ENCODE measurements at places on chromosomes 2 and 18.

GRCh38 chr18:44409071-44409470 lies 271.6 kb upstream of the SETBP1 start:
- DNase-seq = no peak

DNA sequence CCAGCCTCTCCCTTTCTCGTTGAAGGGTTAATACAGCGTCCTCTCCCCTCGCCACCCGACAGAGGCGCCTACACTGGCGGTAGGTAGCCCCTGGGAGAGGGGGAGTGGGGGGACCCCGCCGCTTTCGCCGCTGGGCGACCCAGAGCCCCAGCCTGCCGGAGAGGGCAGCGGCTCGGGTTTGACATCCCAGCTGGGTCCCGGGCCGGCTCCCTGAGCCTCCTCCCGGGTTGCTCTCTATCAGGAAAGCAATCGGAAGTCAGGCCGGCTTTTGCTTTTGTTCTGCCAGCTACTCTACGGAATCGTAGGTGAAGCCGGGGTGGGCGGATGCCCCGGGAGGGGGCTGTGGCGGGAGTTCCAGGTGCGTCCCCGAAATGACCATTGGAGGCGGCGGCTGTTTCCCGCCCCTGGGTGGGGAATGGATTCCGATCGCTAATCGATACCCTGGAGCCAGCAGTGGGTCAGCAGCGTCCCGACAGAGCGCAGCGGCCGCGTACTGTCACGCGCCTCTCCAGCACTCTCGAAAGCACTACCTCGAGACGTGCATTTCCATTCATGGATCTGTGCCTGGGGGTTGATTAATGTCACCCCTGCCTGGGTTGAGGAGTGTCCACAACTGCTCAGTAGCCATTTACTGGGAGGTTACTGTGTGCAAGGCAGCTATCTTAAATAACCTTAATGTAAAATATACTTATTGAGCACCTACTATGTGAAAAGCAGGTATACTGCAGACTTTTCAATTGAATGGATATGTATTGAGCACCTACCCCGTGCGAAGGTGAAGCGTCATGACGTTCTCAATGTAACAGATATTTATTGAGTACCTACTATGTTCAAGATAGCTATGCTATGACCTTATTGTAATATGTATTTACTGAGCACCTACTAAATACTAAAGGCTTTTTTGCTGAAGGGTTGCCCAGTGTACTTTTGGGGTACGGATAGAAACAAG lies 1.1 kb downstream of the MAPK4 start:
- DNase-seq = peak; percentile 11

GRCh38 chr2:99840831-99841230 lies 301.6 kb downstream of the AFF3 start:
- no peak for DNase-seq

DNA sequence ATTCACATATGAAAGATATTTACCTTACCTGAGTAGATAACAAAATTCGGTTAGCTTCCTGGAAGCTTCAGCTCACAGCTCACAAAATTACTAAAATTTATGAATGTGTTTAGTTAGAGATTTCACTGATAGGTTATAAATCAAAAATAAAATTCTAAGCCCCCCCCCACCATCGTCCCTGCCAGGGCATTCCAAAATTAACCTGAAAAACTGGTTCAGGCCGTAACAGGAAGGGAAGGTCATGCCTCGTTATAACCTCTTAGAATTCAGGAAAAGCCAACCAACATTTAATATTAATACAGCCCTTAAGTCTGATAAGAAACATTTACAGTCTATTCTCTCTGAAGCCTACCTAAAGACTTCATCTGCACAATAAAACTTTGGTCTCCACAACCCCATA lies 48.9 kb downstream of the COX7A2L start:
- no peak for DNase-seq

DNA sequence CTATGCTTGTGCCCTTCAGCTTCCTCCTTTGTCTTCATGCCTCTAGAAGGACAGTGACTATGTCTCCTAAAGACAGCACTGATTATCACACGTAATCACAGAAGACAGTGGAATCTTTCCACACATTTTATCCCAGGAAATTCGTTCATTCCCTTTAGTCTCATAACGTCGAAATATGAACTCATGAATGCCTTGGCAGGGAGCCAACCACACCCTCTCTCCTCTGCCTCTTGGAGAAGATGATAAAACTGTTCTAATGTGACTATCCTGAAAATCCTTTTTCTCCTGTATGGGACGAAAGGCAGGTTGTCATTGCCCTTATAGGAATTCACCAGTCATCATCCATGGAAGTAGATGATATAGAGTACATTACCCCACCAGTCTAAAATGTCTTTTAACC lies 726.6 kb upstream of the FANCL start:
- no peak for DNase-seq

DNA sequence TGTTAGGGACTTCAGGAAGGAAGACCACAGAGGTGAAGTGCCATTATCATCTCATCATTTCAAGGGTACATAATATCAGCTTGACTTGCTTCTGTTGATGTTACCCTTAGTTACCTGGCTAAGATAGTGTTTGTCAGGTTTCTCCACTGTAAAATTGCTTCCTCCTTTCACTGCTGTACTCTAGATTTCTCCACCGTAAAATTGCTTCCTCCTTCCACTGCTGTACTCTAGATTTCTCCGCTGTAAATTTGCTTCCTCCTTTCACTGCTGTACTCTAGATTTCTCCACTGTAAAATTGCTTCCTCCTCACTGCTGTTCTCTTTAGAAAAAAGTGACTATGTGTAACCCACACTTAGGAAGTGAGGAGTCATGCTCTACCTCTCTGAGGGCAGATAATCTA lies 1460.3 kb downstream of the SUCLG1 start:
- no peak for DNase-seq

DNA sequence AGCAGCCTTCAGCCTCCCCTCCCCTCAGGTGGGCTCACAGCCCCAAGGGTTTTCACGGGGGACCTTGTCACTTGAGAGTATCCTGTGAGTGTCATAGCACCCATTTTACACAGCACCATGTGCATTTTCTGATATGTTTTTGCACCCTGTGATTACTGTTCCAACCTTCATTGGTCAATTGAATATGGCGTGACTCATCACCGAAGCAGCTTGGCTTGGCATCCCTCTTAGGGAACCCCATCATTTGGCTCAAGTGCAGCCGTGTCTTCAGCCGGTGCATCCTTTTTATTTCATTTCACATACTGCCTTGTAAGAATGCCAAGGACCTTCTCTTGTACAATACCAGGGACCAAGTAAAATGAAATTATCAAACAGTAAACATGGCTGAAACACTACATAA lies 57.6 kb downstream of the NPAS2 start:
- no peak for DNase-seq

GRCh38 chr2:191195021-191195420 lies 44.2 kb upstream of the STAT4 start:
- DNase-seq = no peak

GRCh38 chr2:209499069-209499468 lies 75.2 kb downstream of the MAP2 start:
- no peak for DNase-seq

GRCh38 chr2:7758073-7758759 lies 841.0 kb downstream of the RNF144A start:
- DNase-seq = no peak

- DNase-seq = no peak
Measured at GRCh38 chr18:62338446-62339105, 13.5 kb downstream of the TNFRSF11A start.

- no peak for DNase-seq
Measured at GRCh38 chr2:152686321-152686720, 30.9 kb downstream of the PRPF40A start.

GRCh38 chr2:158817588-158817987 lies 22.5 kb downstream of the DAPL1 start:
- no peak for DNase-seq

GRCh38 chr2:11665510-11666362 lies 4.3 kb downstream of the NTSR2 start:
- no peak for DNase-seq

DNA sequence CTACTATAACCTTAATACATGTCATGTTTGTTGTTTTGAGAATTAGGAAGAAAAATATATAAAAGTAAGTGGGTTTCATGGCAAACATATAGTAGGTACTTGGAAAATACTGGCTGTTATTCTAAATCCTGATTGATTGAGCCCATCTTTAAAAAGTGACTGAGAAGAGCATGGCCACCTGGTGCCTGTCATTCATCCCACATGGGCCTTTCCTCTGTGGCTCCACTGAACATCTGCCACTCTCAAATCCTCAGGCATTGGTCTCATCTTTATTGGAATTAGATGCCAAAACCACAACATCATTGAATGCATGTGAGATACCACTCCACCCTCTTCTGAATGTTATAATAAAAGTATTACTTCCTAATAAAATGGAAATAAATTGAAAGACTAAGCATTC lies 101.6 kb upstream of the TTN start:
- DNase-seq = no peak

- peak; percentile 59 for DNase-seq
Measured at GRCh38 chr2:10787176-10787968, 25.2 kb downstream of the PDIA6 start.

DNA sequence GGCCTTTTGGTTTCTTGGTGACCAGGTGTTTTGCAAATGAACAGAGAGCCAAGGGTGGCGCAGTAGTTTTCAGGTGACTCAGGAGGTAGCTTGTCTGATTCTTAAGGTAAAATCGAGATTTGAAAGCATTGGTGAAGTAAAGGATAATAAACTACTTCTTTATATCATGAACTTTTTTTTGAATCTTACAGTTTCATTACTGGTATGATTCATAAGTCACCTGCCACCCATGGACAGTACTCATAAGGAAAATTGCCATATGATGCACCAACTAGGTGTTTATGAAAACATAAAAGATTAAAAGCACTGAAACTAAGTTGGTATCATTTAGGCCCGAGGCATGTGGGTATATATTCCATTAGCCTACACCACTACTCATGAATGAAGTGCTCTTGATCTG lies 84.1 kb upstream of the MGAT5 start:
- no peak for DNase-seq

DNA sequence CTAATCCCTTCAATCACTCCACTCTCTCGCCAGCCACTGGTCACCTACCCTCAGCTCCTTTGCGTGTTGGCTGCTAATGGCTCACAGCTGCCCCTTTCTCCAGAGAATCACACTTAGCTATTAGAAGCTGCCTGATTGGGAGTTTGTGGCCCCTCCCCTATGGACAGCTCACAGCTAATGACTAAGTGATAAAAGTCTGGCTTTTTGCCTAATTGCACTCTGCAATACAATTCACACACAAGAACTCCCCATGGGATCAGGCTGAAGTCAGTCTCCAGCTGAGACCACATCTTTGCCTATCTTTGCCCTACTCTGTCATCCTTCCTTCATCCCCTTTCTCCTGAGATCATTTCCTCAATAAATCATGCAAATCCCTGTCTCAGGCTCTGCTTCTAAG lies 701.9 kb upstream of the RAB6C start:
- no peak for DNase-seq

DNA sequence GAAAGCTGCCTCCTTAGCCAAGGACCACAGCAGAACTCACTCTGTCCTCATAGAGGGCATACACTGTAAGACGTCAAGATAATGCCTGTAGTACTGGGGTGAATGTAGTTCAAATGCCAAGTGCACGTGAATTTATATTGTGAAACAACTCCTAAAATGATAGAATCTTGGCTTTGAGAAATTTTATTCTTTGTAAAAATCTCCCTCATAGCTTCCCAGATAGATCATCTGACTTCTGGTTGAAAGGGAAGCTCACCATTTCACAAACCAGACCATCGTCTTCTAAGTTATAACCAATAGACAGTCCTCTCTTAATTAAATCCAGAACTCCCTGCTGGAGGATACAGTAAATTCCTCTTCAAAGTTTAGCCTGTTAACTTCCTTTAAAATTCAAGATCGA lies 110.9 kb upstream of the MSTN start:
- DNase-seq = no peak

- DNase-seq = no peak
Measured at GRCh38 chr2:36653155-36653554, 43.4 kb upstream of the VIT start.

- no peak for DNase-seq
Measured at GRCh38 chr18:31206787-31207381, 44.2 kb upstream of the DSC1 start.

DNA sequence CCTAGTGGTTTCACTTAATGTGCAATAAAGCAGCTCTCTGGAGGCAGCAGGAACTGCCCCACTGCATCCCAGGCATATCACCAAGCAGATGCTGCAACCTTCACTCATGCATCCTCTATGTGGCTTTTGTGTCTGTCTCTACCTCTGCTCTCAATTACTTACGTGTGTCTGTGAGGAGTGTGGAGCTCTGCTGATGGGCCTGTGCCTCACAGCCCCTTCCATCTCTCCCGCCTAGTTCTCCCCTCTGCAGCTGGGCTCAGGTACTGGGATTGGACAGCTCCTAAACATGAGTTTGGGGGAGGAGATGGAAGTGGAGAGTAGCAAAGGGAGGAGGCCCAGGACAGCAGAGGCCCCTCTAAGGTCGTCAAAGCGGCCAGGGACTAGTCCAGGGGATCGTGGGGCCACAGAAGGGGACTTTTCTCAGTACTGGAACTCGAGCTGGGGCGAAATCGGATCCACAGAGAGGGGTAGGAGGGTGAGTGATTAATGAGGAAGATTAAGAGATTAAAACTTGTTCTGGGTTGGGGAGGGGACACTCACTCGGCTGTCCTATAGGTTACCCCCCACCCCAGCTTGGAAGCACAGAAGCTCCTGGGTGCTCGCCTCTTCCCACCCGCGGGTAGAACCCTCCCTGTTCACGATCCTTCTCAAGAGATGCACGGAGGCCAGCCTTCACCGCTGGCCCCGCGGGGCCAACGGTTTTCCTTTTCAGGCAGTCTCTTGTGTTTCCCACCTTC lies 2.1 kb upstream of the LBX2 start:
- DNase-seq = no peak

GRCh38 chr2:135708159-135708558 lies 33.5 kb upstream of the UBXN4 start:
- DNase-seq = no peak

DNA sequence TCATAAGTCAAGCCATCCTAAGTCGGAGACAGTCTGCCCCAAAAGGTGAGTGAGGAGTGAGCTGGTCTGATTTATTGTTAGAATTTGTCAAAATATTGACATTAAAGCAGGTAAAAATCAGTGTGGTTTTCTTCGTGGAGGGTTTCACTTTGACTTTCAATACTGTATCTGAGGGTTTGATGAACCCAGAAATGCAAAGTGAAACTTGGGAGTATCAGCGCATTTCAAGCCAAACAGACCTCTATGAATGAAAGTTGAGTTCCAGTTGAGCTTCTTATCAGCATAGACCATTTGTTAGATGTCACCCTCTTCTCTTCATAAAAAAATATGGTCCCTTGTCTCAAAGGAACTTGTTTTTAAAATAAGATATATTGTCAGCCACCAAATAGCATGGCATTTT lies 21.7 kb upstream of the CXCR4 start:
- DNase-seq = no peak

GRCh38 chr2:119205001-119205706 lies 18.5 kb upstream of the STEAP3 start:
- DNase-seq = no peak

GRCh38 chr2:191333911-191334357 lies 88.7 kb downstream of the MYO1B start:
- no peak for DNase-seq

DNA sequence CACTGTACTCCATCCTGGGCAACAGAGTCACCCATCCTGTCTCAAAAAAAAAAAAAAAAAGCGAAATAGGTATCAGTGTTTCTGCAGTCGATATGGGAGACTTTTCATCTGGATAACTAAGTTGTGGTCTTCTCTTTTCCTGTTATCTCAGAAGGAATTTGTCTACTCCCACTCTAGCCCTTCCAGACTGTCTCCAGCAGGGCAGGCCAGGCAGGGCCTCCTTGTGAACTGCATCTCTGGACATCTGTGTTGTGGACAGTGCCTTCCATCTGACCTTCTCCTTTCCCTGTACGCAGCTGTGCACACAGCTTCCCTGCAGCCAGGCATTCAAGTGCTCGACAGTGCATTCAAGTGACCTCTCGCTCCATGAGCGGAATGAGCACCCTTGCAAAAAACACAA lies 110.2 kb downstream of the CABLES1 start:
- no peak for DNase-seq

All from endothelial cell (in vitro differentiated cells).